CD4-positive, alpha-beta T cell treated with Interleukin-2 at 100 ng/mL for 4 hours (primary cell): ENCODE measurements at places on chromosomes 13 and 19.
A peak's percentile ranks its signal among the peaks of the same experiment; 100 is the strongest.

DNA sequence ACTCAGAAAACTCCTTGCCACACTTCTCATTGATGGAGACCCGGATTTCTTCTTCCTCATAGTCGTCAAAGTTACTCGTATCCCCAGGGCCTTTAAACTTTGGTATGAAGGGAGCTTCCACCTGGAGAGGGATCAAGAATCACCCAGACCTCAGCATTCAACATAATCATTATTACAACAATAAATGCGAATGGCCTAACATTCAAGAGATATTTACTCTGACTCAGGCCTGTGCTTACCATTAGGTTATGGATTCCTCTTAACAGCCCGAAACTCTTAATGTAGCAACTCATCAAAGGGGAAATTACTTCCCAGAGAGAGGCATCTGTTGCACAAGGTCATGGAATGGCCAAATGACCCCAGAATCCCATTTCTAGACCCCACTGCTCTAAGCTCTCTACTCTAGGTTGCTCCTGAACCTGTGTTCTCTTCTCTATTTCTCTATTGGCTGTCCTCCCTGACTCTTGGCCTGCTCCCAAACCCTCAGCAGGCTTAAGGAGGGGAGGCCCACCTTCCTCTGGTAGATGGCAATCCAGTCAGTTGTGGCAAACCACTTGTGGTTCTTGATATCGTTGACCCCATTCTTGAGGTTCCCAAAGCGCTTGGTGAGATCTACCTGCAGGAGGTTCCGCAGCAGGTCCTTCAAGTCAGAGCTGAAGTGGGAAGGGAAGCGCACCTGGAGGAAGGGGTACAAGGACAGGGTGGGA lies 2.7 kb upstream of the SAMD1 start:
- DNase-seq = no peak

- no peak for DNase-seq
These were observed 5.8 kb downstream of the FCHO1 start for GRCh38 chr19:17757125-17757524.

GRCh38 chr13:68125087-68125480 lies 894.9 kb upstream of the PCDH9 start:
- no peak for DNase-seq

- no peak for DNase-seq
These were observed 13.9 kb downstream of the SLC46A3 start for GRCh38 chr13:28704919-28705318.

DNA sequence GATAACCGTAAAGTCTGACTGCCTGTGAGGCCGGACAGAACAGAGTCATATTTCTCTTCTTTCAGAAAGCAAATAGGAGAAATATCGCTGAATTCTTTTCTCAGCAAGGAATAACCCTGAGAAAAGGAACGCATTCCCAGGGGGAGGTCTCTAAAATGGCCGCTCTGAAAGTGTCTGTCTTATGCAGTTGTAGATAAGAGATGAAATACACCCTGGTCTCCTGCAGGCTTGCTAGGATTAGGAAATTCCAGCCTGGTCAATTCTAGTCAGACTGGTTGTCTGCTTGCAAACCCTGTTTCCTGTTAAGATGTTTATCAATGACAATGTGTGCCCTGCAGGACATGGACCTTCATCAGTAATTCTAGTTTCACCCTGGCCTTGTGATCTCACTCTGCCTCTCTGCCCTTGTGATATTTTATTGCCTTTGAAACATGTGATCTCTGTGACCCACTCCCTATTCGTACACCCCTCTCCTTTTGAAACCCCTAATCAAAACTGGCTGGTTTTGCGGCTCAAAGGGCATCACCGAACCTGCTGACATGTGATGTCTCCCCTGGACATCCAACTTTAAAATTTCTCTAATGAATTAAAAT lies 934.8 kb upstream of the SPRY2 start:
- no peak for DNase-seq

DNA sequence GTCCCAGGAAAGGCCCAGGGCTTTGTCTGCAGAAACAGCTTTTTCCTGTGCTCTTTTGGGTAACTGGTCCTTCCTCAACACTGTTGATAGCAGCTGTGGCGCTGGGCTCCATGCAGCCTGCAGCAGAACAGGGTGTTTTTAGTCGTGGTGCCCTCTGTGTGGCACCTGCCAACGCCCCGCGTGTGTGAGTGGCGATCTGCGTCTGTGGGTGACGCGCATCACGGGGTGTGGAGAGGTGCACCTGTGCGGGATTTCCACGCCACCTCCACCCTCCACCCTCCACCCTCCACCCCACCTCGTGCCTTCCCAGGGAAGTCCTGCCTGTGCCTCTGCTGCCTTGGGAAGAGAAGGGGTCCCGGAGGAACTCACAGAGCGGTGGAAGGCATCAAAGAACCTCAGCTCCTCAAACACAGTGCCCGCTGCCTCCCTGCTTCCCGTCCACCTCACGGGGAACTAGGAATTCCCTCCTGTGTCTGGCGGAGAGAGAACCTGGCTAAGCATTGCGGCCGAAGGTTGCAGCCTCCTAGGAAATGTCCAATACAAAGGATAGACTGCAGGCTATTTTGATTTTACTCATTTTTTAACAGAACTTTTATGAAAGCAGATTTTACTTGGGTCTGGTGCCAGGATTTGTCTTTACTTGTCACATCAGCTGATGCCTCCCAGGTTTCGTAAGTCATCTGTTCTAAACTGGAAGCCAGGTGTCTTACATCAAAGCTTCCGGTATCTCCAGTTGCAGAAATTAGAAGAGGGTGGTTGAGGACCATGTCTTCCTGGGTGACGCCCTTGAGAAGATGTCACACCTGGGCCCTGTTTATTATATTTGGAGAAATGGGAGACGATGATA lies 84.0 kb downstream of the ATP11A start:
- DNase-seq = no peak

DNA sequence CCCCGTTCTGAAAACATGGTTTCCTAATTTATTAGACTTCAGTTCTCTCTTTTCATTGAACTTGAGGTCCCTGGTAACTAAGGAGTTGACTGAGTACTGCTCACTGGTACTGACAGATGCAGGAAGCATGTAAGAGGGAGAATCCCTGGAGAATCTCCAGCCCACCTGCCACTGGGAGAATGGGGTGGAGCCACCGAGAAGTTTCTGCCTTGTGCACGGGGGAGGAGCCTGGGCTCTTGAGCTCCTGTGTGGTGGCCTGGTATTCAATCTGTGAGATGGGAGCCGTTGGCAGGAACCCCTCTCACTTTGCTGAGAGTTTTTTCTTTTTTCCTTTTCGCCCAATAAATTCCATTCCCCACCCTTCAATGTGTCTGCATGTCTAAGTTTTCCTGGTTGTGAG lies 13.2 kb upstream of the AKAP11 start:
- DNase-seq = no peak

DNA sequence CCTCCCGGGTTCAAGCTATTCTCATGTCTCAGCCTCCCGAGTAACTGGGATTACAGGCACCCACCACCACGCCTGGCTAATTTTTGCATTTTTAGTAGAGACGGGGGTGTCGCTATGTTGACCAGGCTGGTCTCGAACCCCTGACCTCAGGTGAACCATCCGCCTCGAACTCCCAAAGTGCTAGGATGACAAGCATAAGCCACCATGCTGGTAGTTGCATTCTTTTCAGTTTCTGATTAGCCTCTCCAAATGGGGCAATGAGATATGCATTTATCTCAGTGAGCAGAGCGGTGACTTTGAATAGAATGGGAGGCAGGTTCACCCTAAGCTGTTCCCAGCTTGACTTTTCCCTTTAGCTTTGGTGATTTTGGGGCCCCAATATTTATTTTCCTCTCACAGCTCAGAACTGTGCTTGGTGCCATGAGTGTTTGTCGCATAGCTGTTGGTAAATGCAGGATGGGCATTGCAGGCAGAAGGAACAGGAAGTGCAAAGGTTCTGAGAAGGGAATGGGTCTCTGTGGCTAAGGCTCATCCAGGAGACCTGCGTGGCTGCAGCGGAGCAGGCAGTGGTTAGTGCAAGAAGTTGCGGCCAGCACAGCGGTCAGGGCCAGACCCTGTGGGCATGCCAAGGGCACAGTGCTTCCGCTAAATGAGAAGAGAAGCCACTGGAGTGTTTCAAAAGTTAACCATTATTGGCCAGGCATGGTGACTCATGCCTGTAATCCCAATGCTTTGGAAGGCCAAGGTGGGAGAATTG lies 20.7 kb downstream of the LYPD3 start:
- no peak for DNase-seq

- no peak for DNase-seq
These were observed 16.8 kb upstream of the RAB20 start for GRCh38 chr13:110578363-110578762.

DNA sequence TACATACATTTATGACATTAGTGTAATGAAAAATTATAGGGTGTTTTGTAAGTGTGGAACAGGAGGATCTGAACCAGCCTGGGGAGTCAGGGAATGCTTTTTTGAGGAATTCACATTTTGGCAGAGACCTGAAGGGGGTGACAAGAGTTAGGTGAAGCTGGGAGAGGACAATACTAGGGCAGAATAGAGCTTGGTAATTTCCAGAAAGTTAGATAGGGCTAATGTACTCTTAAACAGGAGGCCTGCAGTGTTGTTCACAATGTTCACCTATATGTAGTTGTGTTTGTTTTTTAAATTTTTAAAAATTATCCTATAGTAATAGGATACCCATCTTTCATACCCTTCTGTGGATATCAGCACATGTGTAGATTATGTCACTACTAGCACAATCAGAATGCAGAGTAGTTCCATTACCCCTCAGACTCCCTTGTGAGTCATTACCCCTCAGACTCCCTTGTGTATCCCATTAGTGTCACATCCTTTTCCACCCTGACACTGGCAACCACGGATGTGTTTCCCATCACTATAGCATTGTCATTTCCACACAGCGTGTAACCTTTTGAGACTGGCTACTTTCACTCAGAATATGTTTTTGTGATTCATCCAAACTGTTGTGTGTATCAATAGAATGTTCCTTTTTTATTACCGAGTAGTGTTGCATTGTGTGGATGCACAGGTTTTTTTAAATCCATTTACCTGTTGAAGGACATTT lies 43.1 kb downstream of the PCCA start:
- DNase-seq = no peak

DNA sequence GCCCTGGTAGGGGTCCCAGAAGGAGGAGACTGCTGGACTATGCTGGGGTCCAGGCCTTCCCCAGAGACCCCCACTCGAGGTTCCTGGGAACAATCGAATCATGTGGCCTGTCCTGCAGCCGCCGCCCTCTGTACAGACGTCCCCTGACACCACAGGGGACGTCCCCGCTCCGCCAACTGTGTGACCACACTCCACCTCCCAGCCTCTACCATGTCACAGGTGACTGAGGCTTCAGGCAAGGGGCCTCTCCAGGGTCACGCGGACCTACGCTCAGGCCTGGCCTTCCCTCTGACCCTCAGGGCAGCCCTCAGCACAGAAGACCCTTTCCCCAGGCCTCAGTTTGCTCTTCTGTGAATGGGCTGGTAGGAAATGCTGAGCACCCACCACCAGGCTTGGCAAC lies 13.1 kb upstream of the TMEM161A start:
- DNase-seq = no peak

- DNase-seq = no peak
These were observed at the start of gene DAND5 for GRCh38 chr19:12969292-12969988. TSS of gene DAND5 (plus strand) at chr19:12969576. CDS start at chr19:12969661, 85 bp downstream.

DNA sequence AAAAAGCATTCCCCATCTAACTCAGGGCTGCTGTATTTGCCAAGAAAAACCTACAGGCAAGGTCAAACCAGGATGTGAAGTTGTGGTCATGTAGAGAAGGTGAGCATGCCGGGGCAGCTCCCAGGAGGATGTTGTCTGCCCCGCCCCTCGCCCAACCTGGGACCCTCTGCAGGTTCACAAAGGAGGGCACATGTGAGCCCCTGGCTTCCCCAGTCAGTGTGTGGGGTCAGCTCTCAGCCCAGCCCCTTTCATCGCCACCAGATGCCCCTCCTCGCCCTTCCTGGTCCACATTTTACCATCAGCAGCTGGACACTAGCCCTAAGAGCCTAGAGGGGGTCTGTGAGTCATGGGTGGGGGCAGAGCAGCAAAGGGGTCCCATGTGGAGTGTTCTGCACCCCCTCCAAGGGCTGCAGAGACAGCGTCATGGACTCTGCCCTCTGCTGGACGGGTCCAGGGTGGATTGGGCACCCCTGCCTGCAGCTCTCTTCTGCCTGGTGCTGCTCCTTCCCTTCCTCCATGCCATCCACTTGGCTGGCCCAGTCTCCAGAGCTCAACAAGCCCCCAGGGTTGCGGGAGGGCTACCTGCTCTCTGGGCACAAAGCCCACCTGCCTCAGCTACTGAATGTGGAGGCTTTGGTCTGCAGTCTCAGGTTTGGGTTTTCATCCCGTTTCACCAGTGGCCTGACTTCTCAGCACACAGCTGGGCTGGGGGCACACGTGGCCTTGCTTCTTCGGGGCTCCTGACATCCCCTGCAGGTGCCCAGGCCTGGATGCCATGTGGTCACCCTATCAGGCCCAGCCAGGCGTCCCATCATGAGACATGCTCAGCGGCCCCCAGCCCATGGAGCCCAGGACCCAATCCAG lies 3.7 kb downstream of the PLEKHF1 start:
- DNase-seq = no peak

GRCh38 chr19:45444318-45445041 lies 20.8 kb upstream of the ERCC1 start:
- DNase-seq = peak; percentile 88

GRCh38 chr19:28829762-28830161 lies 383.2 kb downstream of the UQCRFS1 start:
- DNase-seq = no peak
